H9 (cell line): ENCODE measurements at places on chromosomes 1 and 21. TPM values are rescaled to one million over a fixed set of nuclear protein-coding genes. Genes with fewer than 3 reads are reported as not detected.

DNA sequence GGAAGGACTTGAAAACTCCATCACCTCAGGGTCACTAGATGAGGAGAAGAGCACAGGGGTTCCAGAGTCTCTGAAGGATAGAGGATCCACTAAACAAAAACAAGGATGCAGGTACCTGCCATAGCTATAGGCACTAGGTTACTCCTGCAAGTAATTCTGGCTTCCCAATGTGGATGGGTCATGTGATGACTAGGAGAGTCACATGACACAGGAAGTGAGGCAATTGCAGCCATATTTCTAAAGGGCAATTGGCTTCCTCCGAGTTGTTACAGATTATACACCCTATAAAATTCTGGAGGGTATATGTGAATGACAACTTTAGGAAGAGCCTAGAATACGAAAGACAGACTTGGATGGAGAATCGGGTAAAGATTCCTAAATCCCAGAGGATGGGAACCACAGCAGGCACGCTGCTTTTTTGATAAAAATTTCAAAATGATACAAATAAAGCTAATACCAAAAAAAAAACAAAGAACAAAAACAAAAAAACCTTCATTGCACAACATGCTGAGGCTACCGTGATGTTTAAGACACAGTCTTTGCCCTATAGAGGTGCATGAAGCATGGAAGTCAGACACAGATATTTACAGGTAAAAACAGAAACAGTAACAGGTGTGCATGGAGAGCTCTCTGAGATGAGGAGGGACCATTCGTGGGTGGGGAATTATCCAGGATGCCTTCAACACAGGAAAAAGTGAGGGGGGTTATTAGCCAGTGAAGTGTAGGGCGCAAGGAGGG is 10.5 kb downstream of the MTX1 start:
- H3K4me3 ChIP-seq: peak overlapping the region; percentile 50
- H3K27me3 ChIP-seq: no peaks in the 10 kb centered on the region
- H3K4me1 ChIP-seq: no peaks in the 10 kb centered on the region
- peaks cover 11% of the 10 kb centered on the region for H3K36me3 ChIP-seq

DNA sequence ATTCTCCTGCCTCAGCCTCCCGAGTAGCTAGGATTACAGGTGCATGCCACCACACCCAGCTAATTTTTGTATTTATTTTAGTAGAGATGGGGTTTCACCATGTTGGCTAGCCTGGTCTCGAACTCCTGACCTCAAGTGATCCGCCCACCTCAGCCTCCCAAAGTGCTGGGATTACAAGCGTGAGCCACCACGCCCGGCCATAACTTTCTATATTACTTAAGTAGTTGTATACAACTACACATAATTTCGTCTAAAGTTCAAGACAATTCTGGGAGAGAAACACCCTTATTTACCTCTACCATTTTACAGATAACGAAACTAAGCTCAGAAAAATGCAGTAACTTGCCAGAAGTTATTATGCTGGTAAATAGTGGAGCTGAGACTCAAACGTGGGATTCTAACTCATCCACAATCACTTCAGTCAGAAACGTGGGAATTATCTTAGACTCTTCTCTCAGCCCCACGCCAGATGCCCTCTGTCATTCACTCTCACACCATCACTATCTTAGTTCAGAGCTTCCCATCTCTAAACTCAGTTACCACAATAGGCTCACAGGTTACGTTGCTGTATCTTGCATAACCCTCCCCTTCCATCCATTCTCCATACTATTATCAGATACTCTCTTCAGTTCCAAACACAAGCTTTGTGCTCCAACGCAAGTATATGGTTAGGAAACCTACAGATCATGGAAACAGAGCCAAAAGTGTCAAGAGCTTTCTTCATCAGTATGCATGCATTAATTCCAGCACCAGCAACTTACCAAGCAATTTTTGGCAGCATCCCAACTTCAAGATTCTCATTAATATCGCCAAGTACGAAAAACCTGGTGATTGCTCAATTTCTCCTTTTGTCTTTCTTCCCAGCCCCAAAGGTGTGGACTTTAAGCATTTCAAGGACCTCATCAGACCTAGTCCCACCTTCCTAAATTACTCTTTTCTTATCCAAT is 69.3 kb downstream of the RERE start:
- H3K4me1 ChIP-seq: no peaks in the 10 kb centered on the region
- no peak for DNase-seq
- H3K27ac ChIP-seq: no peak overlapping the region

Gene KRTAP13-2
- total RNA-seq: not detected in 2 replicates

GRCh38 chr1:202362212-202362611 is 13.7 kb downstream of the PPP1R12B start:
- no peak overlapping the region; the same call in 1 of the 2 replicates for H3K4me3 ChIP-seq
- peaks cover 3% of the 10 kb centered on the region; the same call in 1 of the 2 replicates for H3K4me1 ChIP-seq
- H3K27ac ChIP-seq: peak overlapping the region; percentile 71
- no peak for DNase-seq
- no peaks in the 10 kb centered on the region for H3K27me3 ChIP-seq
- peaks cover 7% of the 10 kb centered on the region; the same call in 2 of the 3 replicates for H3K36me3 ChIP-seq

Gene SLAMF6
- total RNA-seq: not detected in 2 replicates

DNA sequence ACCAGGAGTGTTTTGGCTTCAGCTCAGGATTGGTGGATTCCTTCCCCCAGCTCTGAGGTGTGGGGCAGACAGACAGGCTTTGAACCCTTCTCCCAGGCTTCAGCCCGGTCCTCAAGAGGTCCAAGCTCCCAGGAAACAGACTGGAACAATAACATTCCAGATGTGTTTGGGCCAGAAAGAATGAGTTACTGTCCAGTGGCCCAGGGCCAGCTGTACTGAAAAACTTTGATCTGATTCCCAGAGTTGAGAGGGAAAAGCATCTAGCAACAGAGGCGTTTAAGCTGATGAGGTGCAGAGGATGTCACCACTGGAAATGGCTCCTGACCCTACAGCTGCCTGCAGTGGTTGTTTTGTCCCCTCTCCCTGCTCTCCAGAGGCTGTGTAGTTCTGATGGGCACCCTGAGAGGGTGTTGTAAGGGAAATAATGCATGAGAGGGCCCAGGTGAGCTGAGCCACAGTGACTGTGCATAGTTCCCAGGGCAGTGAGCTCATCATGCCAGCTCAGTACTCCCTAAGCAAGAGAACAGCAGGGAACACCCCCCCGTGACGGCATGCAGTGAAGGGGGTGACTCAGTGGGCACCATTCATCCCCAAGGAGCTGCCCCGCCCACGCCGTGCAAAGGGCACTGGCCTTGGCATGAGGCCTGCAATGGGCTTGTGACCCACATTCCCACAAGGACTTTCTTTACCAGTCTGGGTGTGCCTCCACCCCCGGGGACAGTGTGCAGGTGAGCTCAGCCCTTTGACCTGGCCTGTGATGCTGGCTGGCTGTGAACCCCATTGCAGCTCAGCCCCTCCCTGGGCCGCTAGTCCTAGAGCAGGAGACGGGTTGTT is 13.8 kb upstream of the SFN start:
- H3K27me3 ChIP-seq: no peaks in the 10 kb centered on the region
- H3K36me3 ChIP-seq: peaks cover 27% of the 10 kb centered on the region; the same call in 2 of the 3 replicates
- no peak for DNase-seq

DNA sequence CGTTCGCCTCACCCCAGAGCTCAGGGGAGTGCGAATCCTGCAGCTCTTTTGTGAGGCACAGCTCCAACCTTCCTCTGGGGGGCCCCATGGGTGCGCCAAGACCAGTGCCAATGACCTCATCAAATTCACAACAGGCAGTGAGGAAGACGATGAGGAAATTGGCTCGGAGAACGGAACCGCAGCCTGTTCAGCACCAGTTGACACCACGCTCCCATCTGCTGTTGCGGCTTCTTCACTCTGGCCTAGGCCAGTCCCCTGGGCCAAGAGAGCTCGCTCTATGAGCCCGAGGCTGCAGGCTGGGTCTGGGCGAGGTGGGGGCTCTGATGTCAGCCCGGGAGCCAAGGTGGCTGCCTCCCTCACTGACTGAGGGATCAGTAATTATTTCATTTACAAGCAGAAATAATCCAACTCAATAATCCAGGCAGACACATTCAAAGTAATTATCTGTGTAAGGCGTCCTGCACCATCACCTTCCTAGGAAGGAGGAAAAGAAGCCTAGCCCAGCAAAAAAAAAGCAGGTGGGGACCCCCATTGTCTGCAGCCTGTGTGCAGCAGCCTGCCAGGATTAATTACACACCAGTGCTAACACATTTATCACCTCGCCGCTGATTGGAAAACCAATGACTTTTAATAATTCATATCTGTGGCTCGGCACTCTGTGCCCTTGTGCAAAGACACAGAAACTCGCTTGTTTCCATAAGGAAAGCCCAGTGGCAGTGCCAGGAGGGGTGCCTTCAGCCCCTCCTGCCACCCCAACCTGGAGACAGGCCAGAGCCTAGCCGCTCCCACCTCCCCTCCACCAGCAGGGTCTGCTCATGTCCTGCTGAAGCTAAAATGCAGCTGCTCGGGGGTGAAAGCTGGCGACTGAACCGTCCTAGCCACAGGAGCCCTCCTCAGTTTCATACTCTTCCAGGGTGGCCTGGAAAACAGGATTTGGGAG is 1.9 kb downstream of the PLEKHA6 start:
- no peaks in the 10 kb centered on the region for H3K36me3 ChIP-seq
- no peak overlapping the region for H3K27ac ChIP-seq
- peak overlapping the region; percentile 38; the same call in 1 of the 3 replicates for H3K4me3 ChIP-seq
- H3K4me1 ChIP-seq: peaks cover 3% of the 10 kb centered on the region; the same call in 1 of the 2 replicates
- H3K27me3 ChIP-seq: no peaks in the 10 kb centered on the region
- DNase-seq: peak; percentile 57

GRCh38 chr1:54407404-54408146 is 1.4 kb upstream of the SSBP3 start:
- H3K27me3 ChIP-seq: no peaks in the 10 kb centered on the region
- DNase-seq: peak; percentile 73
- peaks cover 18% of the 10 kb centered on the region for H3K36me3 ChIP-seq
- H3K4me1 ChIP-seq: peaks cover 10% of the 10 kb centered on the region; the same call in 1 of the 2 replicates
- peak overlapping the region; percentile 91 for H3K4me3 ChIP-seq
- H3K27ac ChIP-seq: peak overlapping the region; percentile 87

GRCh38 chr1:173354937-173355280 is 122.2 kb upstream of the PRDX6 start:
- H3K36me3 ChIP-seq: peaks cover 24% of the 10 kb centered on the region
- H3K4me1 ChIP-seq: no peaks in the 10 kb centered on the region
- no peak overlapping the region for H3K4me3 ChIP-seq
- DNase-seq: no peak
- H3K27ac ChIP-seq: no peak overlapping the region

DNA sequence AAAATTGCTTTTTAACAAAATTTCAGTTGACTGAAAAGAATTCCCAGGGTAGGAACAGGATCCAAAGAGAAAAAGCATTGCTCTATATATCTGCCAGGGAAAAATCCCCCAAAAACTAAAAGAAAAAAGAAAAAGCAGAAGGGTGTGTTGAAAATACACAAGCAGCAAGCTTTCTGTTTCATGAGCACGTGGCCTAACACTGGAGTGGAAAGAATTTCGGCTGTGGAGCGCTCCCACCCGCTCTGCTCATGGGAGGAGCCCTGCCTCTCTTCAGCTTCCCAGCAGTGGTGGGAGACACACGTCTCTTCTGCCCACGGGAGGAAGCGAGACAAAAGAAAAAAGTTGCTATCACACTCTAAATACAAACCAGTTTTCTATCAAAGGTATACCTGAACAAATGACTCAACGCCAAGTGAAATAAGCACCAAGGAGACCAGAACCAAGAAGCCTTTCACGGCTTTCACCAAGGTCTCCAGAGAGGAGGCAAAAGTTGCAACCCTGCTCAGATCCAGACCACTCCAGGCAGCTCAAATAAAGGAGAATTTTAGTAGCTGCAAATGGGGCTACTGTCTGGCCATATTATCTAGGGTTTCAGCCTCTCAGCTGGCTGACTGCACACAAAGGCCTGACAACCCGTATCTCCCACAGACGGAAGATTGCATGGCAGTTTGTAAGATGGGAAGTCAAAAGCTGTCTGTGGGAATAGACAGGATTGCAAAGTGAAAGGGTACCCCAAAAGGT is 29.5 kb upstream of the ZNF496 start:
- peaks cover 3% of the 10 kb centered on the region; the same call in 1 of the 2 replicates for H3K4me1 ChIP-seq
- H3K36me3 ChIP-seq: peaks cover 17% of the 10 kb centered on the region
- H3K27me3 ChIP-seq: no peaks in the 10 kb centered on the region
- DNase-seq: no peak
- no peak overlapping the region for H3K4me3 ChIP-seq
- H3K27ac ChIP-seq: no peak overlapping the region

DNA sequence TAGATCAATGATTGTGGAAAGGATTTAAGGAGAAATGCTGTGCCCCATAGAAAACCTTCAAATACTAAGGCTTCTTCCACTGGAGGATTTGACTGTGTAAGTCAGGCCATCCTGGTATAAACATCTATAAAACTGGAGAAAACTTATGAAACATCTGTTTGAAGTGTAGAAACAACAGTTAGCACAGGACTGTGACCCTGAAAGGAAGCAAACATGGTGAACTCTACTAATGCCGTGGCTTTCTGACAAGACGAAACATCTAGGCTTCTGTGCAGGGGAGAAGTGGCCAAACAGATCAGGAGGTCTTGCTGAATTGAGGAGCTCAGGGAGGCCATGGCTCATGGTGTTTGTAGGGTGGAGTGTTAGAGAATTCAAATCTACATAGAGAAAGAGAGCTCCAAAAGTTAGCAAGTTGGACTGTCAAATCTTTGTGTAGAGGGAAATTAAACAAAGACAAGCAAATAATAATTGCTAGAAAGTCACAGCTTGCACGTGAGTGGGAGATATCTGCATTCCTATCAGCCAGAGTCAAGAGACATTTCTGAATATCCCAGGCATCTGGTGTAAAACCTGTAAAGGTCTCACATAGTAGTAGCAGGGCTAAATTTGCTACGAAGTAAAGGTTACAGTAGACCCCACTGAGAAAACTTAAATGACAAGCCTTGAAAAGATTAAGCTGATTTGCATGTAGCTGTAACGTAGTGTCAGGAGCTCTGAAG is 566.8 kb upstream of the B3GALT2 start:
- no peaks in the 10 kb centered on the region for H3K27me3 ChIP-seq
- peaks cover 3% of the 10 kb centered on the region; the same call in 1 of the 2 replicates for H3K36me3 ChIP-seq
- H3K4me1 ChIP-seq: no peaks in the 10 kb centered on the region
- H3K4me3 ChIP-seq: no peak overlapping the region
- H3K27ac ChIP-seq: no peak overlapping the region

GRCh38 chr1:145926686-145927062 is 610 bp downstream of the RBM8A start:
- peaks cover 4% of the 10 kb centered on the region for H3K4me1 ChIP-seq
- no peak overlapping the region for H3K4me3 ChIP-seq
- no peak overlapping the region for H3K27ac ChIP-seq
- no peak for DNase-seq

Gene OLIG2
- 1.4 and 2.0 TPM in 2 replicates for total RNA-seq

GRCh38 chr1:11697188-11697892 is 5.8 kb downstream of the DRAXIN start:
- no peak overlapping the region for H3K4me3 ChIP-seq
- H3K4me1 ChIP-seq: peaks cover 10% of the 10 kb centered on the region
- peaks cover 5% of the 10 kb centered on the region; the same call in 1 of the 2 replicates for H3K36me3 ChIP-seq
- no peaks in the 10 kb centered on the region; the same call in 1 of the 2 replicates for H3K27me3 ChIP-seq
- no peak overlapping the region for H3K27ac ChIP-seq

DNA sequence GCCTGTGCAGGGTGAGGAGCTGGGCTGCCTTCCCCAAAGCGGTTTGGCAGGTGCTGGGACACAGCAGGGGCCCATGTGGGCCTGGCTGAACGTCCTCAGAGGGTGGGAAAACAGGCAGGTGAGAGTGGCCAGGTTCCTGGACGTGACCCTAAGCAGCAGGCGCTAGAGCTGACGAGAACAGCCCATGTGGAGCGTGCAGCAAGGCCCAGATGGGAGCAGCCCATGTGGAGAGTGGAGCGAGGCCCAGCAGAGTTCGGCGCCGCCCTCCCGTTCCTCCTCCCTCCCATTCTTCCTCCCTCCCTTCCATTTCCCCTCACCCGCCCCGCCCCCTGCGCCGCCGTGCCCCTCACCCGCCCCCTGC is 314.4 kb upstream of the VAMP3 start:
- no peak overlapping the region for H3K27ac ChIP-seq
- H3K4me1 ChIP-seq: no peaks in the 10 kb centered on the region; the same call in 1 of the 2 replicates
- H3K27me3 ChIP-seq: no peaks in the 10 kb centered on the region
- no peak overlapping the region for H3K4me3 ChIP-seq
- DNase-seq: peak; percentile 71
